Fibroblast of skin of left quadriceps (primary cell): ENCODE measurements at places on chromosomes 5 and 9.

DNA sequence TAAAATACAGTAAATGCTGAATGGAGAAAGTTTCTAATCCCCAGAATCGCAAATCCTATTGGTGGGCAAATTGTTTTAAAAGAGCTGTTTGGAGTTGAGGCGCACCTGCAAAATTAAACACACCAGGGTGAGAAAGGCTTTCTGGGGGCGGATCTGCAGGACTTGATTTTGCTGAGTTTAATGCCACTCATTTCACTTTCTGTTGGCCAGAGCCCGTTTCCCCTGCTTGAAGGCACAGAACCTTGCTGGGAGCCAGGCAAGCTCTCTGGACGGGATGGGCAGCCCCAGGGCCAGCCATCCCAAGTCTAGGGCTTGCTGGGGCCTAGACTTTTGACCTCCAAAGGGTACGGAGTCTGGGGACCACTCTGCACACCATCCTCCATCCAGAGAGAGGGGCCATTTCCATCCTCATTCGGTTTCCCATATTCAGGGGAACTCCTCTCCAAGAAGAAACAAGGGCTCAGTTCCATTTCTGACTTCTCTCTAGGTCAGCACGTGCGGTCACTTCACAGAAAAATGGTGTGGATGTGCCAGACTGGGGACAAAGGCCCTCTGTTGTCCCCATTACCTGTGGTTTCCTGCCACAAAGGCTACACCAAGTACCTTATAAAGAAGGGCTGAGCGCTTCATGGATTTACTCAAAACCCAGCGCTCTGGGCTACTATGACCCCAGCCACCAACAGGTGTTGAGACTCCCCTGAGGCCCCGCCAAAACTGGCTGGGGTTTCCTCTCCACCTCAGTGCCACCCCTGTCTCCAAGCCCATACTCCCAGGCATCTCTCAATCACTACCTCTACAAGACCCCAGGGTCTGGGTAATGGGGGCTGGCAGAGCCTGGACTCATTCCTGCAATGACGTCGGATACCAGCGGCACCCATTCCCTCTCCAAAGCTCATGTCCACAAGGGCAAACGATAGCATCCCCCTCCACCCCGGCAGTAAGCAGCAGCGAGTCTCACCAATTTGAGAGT lies 170.0 kb downstream of the AUH start:
- DNase-seq: no peak

DNA sequence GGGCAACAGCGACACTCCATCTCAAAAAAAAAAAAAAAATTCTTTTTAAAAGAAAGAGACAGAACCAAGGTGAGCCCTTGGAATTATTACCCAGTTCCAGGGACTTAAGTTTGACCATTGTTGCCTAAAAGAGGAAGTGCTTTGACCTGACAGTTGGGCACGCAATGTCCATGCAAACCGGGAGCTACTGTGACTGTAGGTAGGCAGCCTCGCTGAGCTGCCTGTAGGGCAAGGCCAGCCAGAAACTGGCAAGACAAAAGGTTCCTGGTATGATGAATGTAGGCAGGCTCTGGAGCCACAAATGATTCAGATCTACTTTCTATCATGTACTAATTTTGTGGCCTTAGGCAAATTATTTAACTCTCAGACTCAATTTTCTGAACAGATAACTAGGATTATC lies 334.8 kb upstream of the ZNF462 start:
- DNase-seq: no peak

DNA sequence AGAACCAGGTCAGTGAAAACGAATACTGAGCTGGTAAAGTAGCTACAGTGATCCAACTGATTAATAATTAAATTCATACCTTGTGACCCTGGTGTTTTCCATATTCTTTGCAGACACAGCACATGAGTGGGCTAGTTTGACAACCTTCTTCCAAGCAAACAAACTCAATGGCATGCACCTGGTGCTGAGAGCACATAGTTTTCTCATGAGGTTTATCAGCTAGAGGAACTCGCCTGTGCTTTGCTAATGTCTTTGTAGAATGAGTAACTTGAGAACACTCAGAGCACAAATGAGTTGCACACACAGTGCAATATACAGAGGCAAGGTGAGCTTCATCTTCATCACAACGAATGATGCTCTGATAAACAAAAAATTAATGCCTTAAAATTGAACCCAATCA lies 12.6 kb downstream of the TRIM23 start:
- DNase-seq: no peak

GRCh38 chr5:10364186-10364689 lies 10.7 kb downstream of the MARCHF6 start:
- DNase-seq: no peak

- DNase-seq: no peak
Observed at GRCh38 chr5:163978897-163979296, 473.5 kb downstream of the MAT2B start.

DNA sequence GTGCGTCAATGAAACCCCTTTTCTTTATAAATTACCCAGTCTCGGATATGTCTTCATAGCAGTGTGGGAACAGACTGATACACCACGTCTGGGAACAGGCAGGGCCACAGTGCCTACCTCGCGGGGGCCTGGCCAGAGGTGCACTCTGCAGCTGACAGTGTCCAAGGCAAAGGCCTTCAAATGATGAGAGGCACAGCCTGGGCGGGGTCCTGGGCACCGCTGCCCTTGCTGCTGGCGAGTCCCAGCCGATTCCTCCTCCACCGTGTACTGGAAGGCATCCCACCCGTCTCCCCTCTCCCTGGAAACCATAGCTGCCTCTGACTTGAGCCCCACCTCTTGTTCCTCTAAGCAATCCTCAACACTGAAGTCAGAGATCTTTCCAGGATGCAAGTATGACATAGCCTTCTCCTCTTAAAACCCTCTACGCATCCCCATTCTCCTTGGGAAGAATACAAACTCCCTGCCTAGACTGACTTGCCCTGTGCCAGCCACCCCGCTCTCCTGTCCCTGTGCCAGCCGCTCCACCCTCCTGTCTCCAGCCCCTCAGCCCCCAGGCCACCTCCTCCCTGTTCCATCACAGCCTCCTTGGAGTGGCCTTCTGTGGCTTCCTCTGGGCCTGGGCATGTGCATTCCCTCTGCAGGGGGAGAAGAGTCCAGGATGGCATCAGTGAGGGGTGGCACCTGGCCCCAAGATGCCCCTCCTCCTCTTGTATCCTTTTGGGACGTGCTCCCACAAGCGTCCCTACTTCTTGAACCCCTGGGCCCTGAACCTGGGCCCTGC lies 8.1 kb upstream of the COL5A1 start:
- no peak for DNase-seq

GRCh38 chr5:168365581-168366081 lies 74.2 kb downstream of the WWC1 start:
- peak; percentile 57 for DNase-seq

GRCh38 chr9:132694144-132694543 lies 23.9 kb downstream of the GTF3C4 start:
- no peak for DNase-seq

DNA sequence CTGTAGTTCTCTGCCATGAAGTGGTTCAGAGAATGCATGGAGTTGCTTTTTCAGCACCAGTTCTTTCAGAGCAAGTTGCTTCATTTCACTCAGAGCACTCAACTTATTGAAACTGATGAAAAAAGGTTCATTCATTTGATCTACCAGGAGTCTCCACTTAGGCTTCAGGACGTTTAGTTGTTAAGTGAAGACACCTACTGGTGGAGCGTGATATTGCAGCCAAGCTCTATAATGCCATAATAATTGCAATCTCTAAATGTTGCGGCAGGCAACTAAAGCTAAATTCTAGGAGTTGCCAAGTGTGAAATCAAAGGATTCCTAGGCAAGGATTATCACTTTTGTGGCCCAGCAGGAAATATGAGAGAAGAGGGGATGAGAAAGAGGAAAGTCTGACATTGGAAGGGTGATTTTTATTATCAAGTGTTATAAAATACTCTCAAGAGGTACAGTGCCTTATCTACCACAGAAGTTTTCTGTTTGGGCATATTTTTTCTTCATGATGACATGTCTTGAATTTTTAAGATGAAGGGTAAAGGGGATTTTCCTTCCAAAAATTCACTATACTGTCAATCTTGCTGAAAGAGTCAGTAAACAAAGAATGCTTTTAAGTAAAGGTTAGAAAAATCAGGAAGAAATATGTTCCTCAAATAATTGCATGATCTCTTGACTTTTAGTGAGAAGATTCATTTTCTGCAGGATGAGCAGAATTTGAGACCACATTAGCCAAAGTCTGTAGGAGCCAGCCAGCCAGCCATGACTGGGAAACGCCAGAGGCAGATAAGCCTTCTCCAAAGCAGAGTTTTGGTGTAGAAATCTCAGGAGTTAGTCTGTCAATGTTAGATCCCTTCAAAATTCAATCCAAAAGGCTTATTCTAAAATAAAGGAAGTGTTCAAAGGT lies 83.4 kb downstream of the SH3PXD2B start:
- DNase-seq: no peak

DNA sequence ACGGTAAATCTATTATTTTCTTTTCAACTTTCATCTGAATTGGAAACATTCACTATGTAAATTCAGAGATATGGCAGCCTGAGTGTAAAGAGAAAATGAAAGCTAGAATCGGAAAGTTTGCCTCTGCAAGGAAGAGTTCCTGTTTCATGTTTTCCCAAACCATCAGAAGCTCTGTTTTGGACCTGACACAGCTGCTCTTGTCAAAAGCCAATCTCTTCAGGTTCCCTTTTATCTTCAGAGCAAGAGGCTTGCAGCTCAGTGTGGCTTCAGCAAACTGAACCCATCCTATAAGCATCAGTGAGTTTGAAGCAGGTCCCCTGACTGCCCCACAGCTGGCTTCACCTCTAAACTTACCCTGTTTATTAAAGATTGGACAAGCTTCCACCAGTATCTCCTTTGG lies 1099.7 kb downstream of the DTWD2 start:
- DNase-seq: no peak

DNA sequence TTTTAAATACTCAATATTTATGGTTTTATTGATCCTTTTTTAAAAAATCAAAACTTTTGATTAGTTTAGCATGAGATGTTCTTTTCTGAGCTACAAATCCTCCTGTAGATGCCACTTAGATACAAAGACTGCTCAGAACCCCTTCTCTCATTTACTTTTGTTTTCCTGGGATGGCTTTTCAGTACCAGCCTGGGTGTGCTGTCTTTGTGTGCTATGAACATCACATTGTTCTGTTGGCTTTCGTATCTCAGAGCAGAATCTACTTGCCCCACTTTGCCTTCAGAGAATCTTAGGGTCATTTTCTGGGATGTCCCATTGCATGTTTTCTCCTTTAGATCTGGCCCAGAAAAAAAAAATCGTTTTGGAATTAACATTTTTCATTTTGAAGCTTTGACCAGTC lies 85.9 kb downstream of the RASGRF2 start:
- DNase-seq: no peak

- DNase-seq: no peak
Observed at GRCh38 chr9:93648836-93649235, 72.5 kb downstream of the PHF2 start.

DNA sequence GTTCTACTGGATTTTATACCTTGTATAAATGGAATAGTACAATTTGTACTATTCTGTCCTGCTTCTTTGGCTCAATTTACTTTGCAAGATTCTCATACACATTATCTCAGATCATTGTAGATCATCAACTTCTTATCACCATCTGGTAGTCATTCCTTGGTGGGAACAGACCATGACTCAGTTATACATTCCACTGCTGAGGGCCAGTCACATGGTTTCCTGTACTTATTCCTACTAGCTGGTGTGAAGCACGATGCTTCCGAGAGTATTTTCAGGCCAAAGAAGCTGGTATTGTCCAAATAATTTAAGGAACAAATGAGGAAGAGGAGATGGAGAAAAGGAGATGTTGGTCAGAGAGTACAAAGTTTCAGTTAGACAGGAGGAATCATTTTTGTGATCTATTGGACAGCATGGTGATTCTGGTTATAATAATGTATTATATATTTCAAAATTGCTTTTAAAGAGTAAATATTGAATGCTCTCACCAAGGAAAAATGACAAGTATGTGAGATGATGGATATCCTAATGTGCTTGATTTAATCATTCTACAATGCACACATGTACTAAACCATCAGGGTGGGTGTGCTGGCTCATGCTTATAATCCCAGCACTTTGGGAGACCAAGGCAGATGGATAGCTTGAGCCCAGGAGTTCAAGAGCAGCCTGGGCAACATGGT lies 124.1 kb downstream of the SYK start:
- peak; percentile 77 for DNase-seq

- DNase-seq: no peak
Observed at GRCh38 chr5:32541241-32541640, 44.1 kb upstream of the SUB1 start.

DNA sequence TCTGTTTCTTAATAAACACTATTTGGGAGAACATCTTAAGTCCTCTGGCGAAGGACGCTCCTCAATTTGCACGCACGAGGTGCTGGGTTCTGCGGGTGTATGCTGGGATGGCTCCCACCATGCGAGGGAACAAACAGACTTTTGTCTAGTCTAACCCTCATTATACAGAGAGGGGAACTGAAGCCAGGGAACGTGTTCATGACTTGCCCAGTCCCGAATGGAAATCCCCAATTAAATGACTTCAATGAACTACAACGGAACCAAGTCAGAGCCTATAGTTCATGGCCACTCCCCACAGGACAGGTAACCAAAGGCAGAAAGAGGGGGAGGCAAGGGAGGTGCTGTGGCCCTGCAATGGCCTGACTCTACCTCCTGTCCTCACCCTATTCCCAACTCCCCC lies 9.3 kb downstream of the TLE1 start:
- DNase-seq: no peak
